Non-pigmented ciliary epithelial cell (primary cell): ENCODE measurements at places on chromosomes 2 and 18.

GRCh38 chr2:20537423-20538307, 90.8 kb downstream of the RHOB start:
- no peak for DNase-seq

GRCh38 chr2:99710721-99711120, 220.9 kb upstream of the REV1 start:
- no peak for DNase-seq

DNA sequence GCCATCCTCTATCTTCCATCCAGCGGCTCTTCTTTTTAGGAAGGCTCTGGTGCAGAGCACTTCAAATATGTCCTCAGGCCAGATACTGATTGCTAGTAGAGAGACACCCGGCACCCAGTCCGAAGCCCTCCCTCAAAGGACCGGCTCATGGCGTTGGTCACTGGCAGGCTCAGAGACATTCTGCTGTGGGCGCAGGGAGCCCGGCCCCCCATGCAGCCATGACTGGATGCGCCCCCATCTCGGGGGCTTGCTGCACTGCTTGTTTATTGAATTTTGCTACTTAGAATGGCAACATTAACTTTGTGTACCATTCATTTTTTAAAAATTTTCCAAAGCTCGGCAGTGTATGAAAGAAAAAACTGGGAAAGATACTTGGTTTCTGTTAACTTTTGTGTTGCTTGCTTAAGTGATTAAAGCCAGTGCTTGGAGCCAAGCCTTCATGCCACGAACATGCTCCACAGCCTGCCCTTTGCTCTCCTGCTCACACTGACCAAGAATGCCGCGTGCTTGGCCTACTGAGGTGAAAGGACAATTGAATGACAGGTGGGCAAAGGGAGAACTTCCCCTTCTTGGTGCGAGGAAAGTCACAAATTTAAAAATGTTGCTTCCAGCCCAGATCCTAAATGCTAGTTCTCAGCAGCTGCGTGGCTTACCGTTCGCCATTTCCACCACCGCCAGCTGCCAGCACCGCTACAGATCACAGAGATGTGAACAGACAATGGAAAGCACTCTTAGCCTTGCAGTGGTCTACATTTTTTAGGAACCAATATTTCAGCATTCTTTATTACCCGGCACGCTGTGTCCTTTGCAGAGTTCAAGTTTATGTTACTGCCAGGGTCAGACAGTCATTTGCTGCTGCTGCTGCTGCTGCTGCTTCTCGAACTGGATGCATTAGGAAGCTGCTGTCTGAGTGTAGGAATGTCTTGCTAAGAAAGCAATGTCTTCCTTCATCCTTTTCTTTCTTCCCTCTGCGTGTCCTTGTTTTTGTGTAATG, 76.7 kb downstream of the FAM210A start:
- no peak for DNase-seq

DNA sequence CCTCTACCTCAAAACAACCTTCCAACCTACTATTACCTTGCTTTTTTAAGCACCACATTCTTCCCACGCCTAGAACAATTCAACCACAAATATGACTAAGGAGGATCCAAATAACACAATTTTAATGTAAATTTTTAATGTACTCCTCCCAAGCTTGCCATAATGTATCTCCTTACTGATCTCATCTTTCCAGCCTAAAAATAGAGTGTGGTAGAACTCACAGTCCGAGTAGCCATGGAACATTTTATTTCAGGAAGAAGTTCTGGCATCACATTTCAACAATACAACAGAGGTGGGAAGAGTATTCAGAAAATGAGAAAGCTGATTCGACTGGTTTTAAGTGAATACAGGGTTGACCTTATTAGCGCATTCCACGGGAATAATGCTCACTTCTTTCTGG, 15.4 kb downstream of the FEZ2 start:
- no peak for DNase-seq

GRCh38 chr2:28233164-28233676, 159.4 kb upstream of the FOSL2 start:
- DNase-seq = no peak

GRCh38 chr2:151260573-151261230, 961 bp downstream of the RBM43 start:
- DNase-seq = no peak

DNA sequence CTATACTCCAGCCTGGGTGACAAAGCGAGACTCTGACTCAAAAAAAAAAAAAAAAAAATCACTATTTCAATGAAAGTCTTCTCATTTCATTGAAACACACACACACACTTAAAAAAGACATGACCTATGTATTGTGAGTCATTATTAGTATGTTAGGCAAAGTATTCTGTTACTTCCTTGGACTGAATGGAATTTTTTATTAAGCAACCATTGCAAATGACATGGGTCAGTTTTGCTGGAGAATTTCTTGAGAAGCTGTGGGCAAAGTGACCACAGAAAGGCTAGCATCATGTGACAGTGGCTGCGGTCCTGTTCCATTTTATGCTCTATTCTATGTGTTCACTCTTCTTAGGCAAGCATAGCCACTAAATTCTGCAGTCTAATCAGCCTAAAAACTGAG, 695.7 kb downstream of the TDRD15 start:
- DNase-seq = peak; percentile 36

- no peak for DNase-seq
These were observed 28.8 kb upstream of the GPR55 start for GRCh38 chr2:230953845-230954244.

GRCh38 chr18:2978208-2978607, 34.7 kb downstream of the LPIN2 start:
- no peak for DNase-seq

GRCh38 chr2:40213619-40214018, 238.3 kb downstream of the SLC8A1 start:
- no peak for DNase-seq

DNA sequence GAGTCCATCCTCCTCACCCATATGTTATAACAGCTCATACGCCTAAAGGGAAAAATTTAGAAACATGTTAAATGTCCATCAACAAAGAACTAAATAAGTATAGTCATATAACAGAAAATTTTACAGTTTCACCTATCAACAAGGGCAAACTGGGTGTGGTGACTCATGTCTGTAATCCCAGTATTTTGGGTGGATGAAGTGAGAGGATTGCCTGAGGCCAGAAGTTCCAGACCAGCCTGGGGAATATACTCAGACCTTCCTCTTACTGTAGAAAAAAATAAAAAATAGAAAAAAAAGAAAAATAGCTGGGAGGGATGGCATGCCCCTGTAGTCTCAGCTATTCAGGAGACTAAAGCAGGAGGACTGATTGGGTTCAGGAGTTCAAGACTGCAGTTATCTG, 48.3 kb upstream of the GULP1 start:
- DNase-seq = no peak

DNA sequence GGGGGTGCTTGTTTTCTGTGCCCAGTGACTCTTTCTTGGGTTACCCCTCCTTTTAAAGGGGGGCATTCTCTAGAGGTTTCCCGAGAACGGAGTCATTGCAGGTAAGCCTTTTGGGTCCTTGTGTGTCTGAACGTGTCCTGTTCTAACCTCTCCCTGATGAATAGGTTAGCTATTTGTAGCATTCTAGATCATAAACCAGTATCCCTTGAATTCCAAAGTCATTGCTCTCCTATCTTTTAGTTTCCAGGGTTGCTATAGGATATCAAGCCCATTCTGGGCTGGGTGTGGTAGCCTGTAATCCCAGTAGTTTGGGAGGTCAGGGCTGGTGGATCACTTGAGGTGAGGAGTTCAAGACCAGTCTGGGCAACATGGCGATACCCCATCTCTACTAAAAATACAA, 65.9 kb upstream of the YWHAQ start:
- DNase-seq = no peak

- DNase-seq = no peak
These were observed 246.4 kb upstream of the PXDN start for GRCh38 chr2:1990724-1991123.

GRCh38 chr18:79626905-79627749, 52.5 kb upstream of the CTDP1 start:
- DNase-seq = no peak

DNA sequence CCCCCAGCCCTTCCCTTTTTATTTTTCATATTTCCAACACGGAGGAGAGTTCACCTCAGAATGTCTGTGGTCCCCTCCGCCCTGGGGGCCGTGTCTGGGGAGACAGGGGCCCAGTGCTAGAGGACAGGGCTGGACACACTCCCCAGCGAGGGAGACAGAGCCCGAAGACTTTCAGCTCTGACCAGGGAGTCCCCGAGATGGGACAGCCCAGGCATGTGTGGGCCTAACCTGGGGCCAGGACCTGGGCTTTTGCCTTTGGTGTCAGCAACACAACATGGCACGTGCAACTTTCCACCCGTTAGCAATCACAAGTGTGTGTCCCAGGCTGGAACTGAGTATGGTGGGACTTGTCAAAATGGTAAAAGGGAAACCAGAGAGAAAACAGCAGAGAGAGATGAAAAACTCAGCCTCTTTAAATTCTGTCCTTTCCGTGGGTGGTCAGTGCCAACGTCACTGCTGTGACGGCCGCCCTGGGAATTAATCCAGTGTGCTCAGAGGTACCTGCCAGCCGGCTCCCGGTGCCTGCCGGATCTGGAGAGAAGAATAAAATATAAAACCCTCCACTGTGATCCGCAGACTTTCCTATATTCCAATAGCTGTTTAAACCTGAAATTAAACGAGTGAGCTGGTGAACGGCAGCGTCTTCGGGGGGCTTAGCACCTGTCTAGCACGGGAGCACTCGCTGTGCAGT, 245.8 kb downstream of the EIPR1 start:
- DNase-seq = no peak

DNA sequence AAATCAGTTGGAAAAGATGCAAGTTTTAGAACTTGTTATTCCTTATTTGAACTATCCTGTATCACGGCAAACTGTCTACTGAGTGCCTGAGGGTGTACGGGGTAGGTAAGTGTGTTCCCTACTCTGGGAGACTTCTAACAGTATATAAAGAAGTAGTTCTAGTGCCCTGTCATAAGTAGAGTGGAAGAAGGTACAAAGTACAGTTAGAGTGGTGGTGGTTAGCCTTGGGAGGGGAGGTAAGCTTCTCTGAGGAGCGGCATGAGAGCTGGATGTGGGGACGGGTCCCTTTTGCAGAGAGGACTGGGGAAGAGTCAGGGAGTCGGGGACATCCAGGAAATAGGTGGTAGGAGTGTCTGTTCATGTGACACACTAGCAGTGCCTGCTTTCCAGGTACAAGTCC, 48.5 kb downstream of the DGKD start:
- no peak for DNase-seq

- DNase-seq = peak; percentile 79
These were observed 276.5 kb upstream of the NRP2 start for GRCh38 chr2:205405752-205406151.

DNA sequence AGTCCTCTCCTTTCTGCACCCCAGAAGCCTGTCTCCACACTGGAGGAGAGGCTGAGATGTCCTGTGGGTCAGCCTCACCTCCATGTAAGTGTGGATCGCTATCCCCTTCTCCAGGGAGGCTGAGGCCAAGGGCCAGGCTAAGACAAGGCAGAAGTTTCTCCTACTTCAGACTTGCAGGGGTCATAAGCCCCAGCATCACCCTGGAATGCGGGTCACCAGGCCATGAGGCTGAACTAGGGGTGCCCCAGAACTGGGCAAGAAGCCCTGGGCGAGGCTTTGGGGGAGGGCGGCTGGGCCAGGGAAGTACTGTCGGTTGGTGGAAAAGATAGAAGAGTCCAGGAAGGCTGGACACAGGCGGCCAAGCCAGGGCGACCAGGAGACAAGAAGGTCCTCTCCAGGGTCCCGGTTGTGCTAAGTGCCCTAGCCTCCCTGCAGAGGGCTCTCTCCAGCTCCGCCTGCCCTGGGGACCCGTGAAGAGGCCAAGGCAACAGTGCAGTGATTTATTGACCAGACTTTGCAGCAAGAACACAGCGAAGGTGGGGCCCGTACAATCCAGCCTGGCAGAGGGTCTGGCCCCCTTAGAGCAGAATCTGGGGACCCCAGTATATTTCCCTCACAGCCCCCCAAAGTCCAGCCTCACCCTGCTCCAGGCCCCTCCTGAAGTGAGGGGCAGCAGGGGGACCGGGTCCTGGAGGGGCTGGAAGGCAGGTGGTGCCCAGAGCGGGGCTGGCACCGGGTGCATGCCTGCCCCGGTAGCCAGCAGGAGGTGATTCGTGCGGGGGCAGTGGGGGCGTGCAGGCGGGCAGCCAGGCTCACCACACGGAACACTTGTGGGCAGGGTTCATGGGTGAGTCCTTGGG, 8.1 kb downstream of the ECEL1 start:
- DNase-seq = no peak

- DNase-seq = no peak
These were observed 31.1 kb downstream of the HDAC4 start for GRCh38 chr2:239369631-239370161.

DNA sequence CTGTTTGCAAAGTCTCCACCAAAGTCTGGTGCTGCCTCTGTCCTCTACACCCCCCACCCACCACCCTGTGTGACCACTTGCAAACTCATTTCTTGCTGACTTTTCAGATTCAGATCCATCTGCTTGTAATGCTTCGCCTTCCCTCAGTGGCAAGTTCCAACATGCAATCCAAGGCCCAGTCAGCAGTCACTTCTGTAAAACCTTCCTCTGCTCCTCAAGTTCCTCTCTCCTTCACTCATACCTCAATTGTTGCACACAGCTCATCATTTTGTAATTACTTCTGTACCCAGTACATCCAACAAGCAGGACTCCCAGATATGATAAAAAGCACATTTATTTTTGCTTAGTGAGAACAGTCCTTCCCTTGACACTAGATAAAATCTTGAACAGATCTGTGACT, 6.5 kb upstream of the LOXHD1 start:
- no peak for DNase-seq

- no peak for DNase-seq
These were observed 68.1 kb downstream of the TMEM247 start for GRCh38 chr2:46547223-46548102.

GRCh38 chr2:219457784-219458369, 23.2 kb downstream of the SPEG start:
- no peak for DNase-seq

- DNase-seq = no peak
These were observed 2.5 kb downstream of the RAX start for GRCh38 chr18:59270689-59271257.

DNA sequence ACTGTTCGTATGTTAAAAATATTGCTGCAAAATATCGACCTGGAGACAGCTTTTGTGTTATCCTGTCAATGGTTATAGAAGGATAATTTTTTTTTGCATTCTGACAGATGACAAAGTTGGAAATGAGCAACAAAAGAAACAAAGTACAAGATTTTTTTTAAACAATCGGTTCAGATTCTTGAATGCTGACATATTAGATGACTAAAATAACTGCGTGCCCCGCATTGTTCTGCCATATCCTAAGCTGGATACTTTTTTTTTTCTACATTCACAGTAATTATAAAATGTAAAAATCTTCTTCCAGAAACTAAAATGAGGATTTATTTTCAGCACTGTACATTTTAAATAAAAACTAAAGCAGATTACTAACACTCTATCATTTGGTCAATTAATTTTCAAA, 67.1 kb downstream of the ABCG8 start:
- DNase-seq = peak; percentile 10

GRCh38 chr2:241773511-241774418, 2.9 kb upstream of the GAL3ST2 start:
- DNase-seq = no peak
